Stimulated activated naive CD4-positive, alpha-beta T cell treated with Interleukin-2 at 50 U/mL for 16 hours (primary cell): ENCODE measurements at places on chromosomes 2 and 18.

- DNase-seq: no peak
Observed at GRCh38 chr2:173667014-173667413, 298.2 kb downstream of the SP3 start.

- DNase-seq: no peak
Observed at GRCh38 chr2:65579506-65580235, 147.3 kb upstream of the SPRED2 start.

DNA sequence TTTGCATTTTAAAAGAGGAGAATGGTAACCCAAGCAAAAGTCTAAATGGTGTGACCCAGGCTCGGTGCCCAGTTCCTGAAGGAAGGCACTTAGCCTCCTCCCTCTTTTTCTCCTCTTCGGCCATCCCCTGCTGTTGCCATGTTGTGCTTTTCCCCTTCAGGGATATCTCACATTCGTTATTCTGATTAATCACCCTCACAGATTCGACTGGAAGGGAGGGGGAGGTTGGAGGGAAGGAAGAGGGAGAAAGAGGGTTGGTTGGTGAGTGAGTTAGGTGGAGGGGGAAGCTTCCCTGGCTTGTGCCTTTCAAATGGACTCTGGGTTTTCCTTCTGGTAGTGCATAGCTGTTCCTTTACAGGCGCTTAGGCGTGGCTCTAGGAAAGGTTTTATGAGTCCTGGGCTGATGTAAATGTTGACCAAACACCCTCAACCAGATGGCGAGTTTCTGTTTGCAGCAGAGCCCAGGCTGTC lies 39.0 kb upstream of the LYPD6B start:
- DNase-seq: no peak

GRCh38 chr2:172931918-172932520 lies 143.6 kb upstream of the MAP3K20 start:
- peak; percentile 17 for DNase-seq

- no peak for DNase-seq
Observed at GRCh38 chr2:62458671-62459081, 47.3 kb downstream of the TMEM17 start.

DNA sequence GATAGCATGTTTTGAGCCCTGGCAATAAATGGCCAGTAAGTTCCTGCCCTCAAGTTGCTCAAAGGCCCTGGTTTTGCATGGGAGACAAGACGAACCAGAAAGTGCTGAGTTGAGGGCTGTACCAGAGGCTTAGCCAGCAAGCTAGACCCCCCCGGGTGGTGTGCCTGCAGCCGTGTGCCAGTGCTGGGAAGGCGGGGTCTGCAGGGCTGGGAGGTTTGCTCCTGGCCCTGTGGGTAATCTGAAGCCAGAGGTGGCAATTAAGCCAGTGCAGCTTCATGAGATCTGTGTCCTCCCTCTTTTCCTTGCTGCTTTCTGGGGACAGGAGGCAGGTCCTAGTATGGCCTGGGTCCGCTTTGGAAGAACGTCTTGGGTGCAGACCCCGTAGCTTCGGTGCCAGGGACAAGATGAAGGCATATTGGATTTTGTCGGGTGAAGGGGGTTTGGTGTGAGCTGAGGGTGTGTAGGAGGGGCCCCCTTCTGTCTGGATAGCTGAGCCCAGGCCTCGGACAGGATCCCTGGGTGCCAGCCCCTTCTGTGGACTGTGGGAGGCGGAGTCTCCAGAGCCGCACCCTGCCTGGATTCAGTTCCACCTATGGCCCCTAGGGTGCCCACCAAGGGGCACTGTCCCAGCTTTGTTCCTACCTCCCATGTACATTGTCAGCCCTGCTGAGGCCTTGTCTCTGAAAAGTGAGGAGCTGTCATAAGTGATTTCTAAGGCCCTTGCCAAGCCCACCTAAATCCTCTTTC lies 15.6 kb downstream of the ATOH8 start:
- DNase-seq: no peak

DNA sequence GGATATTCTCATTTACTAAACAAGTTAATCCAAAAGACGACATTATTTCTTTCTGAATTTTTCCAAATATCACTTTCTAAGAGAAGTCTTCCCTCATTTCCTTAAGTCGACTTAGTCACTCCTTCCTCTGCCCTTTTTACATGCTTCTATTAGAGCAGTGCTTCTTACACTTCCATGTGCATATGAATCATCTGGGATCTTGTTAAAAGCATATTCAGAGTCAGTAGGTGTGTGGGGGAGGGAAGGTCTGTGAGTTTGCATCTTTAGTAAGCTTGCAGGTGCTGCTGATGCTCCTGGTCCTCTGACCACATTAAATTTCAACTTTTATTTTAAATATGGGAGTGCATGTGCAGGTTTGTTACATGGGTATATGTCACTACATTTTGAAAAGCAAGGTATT lies 582.6 kb downstream of the NRXN1 start:
- DNase-seq: no peak

DNA sequence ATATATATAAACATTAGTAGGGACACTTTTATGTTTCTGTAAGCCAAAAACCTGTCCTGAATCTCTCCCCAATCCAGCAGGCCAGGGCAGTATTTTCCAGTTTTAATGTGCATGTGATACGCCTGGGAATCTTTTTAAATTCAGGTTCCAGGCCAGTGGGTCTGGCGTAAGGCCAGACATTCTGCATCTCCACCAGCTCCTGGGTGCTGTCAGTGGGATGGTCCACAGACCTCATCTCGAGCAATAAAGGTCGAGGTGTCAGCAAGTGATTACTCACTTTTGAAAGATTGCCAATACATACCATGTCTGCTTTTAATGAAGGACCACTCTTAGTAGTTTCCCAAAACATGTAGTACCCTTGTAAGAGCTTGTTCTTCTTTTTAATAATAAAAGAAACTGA lies 189.9 kb upstream of the SH3BP4 start:
- no peak for DNase-seq

DNA sequence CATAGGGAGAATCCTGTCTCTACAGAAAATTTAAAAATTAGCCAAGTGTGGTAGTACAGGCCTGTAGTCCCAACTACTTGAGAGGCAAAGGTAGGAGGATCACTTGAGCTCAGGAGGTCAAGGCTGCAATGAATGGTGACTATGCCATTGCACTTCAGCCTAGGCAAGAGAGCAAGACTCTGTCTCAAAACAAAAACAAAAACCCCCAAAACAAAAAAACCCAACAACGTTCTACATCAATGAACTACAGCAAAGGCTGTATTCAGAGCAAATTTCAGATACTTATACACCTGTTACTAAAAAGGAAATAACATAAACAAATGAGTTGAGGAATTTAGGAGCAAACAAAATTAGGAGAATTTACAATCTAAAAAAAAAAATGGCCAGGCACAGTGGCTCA lies 22.6 kb downstream of the YES1 start:
- DNase-seq: no peak

DNA sequence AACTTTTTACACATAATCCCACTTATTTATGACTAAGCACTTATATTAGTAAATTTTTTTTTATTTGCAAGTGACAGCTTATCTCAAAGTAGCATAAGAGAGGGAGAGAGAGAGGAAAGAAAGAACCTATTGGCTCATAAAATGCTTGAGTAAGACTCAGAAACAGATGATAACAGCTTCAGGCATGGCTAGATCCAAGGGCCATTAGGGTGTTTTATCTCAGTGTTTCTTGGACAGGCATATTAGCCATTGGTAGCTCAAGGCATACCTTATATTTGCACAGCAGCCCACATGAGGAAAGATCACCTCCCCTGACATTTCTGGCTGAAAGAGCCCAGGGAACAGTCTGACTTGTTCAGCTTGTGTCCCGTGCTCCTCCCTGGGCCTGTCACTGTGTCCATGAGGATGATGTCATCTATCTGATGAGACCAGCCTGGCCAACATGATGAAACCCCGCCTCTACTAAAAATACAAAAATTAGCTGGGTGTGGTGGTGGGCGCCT lies 64.4 kb downstream of the IL1R2 start:
- no peak for DNase-seq

DNA sequence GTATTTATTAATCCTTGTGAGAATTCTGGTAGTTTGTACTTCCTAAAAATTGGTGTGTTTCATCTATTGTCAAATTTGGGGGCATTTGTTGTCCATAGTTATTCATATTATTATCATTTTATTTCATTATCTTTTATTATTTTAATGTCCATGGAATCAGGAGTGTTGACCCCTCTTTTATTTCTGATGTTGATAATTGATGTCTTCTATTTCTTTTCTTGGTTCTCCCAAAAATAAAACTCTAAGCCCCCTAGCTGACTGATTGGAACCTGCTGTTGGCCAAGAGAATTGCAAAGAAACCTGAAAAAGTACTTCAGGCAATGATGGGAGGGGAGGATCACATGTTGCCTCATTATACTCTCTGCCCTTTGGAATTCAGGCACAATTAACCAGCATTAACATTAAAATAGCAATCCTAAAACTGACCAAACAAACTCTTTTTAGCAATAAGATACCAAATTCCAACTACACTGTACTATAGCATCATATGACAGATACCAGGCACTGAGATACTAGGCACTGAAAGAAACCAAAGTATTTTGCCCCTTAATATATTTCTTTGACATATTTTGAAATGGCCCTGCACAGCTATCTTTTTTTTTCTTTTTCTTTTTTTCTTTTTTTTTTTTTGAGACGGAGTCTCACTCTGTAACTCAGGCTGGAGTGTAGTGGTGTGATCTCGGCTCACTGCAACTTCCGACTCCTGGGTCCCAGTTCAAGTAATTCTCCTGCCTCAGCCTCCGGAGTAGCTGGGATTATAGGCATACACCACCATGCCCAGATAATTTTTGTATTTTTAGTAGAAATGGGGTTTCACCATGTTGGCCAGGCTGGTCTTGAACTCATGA lies 1097.2 kb upstream of the CNTNAP5 start:
- DNase-seq: no peak

- no peak for DNase-seq
Observed at GRCh38 chr2:157337978-157338377, 12.4 kb upstream of the ERMN start.

- no peak for DNase-seq
Observed at GRCh38 chr18:31760695-31761094, at the start of gene SLC25A52. Gene SLC25A52 (minus strand): TSS chr18:31760880. CDS start chr18:31760661, 219 bp downstream.

DNA sequence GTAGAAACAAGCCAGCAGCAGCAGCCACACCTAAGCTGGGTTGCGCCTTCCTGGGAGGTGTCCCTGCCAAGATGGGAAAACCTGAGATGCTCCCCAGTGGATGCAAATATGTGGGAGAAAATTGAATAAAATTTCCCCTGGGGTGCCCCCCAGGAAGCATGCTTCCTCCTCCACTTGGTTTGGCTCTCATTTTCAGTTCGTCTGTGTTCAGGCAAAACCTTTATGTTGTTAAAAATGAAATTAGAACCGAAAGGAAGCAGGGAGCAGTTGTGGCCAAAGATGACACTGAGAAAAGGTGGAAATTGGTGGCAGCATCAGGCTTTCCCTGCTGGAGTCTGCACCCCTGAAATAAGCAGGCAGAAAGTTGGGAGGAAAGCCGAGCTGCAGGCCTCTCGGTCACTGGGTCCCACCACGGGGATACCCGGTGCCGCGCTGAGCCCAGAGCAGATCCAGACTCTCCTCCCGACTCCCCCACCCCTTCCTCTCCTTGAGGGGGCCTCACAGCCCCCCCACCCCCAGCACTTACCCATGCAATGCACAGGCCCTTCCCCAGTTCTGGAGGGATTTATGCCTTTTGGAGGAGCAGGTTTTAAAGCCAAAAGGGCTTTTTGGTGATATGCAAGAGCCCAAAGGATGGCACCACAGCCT lies 267.7 kb upstream of the SPRED2 start:
- DNase-seq: no peak

DNA sequence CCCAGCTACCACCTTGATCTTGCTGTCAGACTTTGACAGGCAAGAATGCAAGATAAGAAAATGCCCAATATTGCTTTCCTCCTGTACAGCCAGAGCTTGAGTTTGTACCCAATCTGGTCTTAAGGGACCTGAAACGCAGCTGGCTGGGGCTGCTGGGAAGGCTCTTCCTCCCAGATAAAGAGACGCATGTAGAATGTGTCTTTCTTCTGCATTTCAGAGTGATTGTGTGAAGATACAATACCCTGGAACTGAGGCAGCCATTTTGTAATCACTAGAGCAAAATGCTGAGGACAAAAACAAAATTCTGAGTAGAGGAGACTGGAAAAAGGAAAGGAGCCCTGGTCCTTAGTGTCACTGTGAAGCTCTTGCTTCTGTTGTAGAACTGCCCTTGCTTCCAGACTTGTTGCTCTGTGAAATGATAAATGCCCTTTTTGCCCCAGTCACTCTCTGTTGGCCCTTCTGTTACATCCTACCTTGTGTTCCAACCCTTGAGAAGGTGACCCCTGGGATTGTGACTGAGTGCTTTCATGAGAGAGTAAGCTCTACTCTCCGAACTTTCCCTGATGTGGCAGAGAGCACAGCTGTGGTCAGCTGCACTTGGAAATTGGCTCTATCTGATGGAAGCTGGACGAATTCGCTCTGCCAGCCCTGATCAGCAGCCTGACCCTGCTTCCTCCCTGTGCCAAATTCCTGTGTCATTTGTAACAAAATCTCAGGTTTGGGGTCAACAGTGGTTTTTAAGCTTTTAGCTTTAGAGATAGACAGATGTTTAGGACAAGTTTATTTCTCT lies 137.4 kb upstream of the RBMS1 start:
- DNase-seq: no peak

- no peak for DNase-seq
Observed at GRCh38 chr18:74446178-74446577, 10.9 kb downstream of the DIPK1C start.

DNA sequence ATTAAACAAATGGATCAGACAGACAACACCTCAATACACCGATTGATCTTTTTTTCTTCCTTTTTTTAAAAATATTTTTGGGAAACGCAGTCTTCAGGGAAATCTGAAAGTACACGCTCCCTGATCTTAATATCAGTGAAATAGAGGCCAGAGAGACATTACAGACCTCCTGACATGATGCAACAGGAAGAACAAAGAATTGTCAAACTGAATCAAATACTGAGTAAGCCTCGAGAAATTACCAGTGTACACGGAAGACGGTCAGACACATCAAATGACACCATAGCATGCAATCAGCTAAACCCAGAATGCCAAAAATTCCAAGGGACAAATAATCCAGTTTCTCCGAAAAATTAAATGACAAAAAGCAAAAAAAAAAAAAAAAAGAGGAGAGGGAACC lies 80.2 kb upstream of the NFU1 start:
- DNase-seq: no peak

- no peak for DNase-seq
Observed at GRCh38 chr2:97730245-97730644, 16.9 kb downstream of the ZAP70 start.

DNA sequence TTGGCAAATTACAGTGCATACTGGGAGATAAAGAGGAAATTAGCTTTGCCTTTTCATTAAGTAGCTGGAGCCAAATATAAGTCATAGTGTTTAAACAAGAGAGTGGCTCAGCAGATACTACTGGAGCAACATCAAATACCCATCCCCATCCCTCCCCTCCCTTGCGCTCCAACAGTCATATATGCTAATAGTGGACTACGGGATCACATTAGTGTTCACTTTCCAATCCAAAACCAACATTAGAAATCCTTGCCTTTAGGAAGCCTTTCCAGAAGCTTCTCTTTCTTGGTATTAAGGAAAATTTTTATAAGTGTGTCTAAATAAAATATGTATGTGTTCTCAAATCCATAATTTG lies 1669.3 kb downstream of the SUCLG1 start:
- DNase-seq: no peak

GRCh38 chr2:145593280-145593679 lies 1073.4 kb upstream of the ZEB2 start:
- DNase-seq: no peak

- no peak for DNase-seq
Observed at GRCh38 chr2:176129813-176130146, 275 bp downstream of the HOXD8 start.
